ENCODE measurements at places on chromosomes 4 and X.

- DNase-seq: no peak
Measured at GRCh38 chr4:187908079-187908561, 87.5 kb upstream of the ZFP42 start.

GRCh38 chr4:159308566-159309340, 205.9 kb downstream of the RAPGEF2 start:
- no peak for DNase-seq

- DNase-seq: no peak
Measured at GRCh38 chr4:183360161-183360919, 38.1 kb upstream of the CLDN24 start.

DNA sequence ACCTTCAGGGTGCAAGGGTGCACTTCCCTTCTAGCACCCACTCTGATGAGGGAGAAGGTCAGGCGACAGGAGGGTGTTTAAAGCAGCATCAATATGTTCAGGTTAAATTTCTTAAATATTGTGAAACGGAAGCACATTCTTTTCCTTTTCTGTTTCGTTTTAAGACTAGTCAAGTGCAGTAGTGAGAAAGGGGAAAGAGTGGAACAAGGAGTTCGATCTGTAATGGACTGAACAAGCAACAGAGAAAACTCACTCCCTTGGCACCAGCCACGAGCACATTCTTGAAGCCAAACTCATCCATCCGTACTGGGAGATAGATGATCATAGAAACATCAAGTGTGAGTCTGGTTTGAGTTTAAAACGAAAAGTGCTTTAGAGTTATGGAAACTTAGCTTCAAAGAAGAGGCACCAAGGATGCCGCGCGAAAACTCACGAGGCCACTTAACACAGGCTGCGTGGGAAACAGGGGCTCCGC, 815 bp downstream of the FAM53A start:
- peak; percentile 19 for DNase-seq

DNA sequence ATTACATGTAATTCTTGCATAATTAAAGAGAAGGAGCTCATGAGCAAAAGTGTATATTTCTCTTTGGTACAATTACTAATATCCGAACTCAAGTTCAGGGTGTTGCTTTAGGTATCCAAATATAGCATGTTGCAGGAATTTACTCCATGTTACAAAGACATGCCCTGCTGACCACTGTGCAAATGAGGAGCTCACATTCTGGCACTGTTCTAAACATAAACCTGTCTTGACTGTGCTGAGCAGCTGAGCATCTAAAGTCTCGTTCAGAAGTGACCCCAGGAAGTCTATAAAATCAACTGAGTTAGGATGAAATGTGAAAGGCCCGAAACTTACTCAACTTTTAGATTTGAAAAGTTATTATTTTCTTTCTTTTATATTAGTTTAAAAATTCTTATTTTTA, 124.3 kb downstream of the STIM2 start:
- DNase-seq: no peak

DNA sequence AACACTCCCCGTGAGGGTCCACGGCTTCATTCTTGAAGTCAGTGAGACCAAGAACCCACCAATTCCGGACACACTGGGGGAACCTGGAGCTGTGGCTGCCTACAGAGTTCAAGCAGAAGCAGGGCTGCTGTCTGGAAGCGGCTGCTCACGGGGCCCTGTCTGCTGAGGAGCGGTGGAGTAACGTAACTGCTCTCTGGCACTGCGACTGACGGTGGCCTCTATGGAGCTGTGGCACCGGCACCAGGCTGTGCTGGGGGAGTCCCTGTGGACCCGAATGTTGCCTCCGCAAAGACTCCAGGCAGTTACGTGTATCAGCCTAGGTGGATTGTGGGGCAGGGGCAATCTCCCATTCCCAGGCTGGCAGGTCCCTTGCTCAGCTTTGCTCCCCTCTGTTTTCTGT, 703.3 kb upstream of the FRG1 start:
- no peak for DNase-seq

GRCh38 chr4:152399246-152399645, 136.6 kb downstream of the FBXW7 start:
- DNase-seq: no peak

DNA sequence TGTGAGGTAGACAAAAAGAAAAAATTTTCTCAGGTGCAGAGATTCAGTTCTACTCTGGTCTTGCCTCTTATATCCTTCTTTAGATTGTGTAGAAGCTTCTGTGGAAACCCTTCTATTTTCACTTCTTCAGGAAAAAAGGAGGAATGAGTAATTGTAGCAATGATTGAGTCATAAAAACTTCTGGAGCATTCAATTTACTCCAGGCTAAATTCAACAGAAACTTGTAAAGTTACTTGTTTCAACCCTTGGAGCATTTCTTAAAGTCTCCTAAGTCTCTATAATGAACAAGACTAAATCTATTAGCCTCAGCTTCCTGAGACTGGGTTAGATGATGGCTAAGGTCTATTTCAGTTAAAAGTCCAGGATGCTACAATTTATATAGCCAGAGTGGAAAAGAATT, 29.9 kb downstream of the BOD1L1 start:
- DNase-seq: no peak

- no peak for DNase-seq
Measured at GRCh38 chr4:124997991-124998390, 285.5 kb upstream of the ANKRD50 start.

DNA sequence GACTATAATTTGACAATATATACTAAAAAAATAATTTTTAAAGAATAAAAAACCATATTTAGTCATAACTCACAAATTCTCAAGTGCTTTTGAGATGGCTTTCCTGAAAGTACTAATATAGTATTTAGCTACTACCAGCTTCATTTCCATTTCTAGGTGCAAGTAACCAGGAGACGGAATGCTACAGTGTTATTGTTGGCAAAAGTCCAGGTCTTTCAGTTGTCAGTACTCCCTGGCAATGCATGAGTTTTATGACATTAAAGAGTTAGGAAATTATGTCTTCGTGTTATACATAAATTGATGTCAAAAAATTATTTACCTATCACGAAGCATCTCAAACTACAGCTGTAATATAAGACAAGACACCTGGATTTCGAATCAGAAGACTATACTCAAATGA, 45.0 kb downstream of the TMEM47 start:
- peak; percentile 45 for DNase-seq

- no peak for DNase-seq
Measured at GRCh38 chrX:17104433-17104832, 158.0 kb downstream of the REPS2 start.

DNA sequence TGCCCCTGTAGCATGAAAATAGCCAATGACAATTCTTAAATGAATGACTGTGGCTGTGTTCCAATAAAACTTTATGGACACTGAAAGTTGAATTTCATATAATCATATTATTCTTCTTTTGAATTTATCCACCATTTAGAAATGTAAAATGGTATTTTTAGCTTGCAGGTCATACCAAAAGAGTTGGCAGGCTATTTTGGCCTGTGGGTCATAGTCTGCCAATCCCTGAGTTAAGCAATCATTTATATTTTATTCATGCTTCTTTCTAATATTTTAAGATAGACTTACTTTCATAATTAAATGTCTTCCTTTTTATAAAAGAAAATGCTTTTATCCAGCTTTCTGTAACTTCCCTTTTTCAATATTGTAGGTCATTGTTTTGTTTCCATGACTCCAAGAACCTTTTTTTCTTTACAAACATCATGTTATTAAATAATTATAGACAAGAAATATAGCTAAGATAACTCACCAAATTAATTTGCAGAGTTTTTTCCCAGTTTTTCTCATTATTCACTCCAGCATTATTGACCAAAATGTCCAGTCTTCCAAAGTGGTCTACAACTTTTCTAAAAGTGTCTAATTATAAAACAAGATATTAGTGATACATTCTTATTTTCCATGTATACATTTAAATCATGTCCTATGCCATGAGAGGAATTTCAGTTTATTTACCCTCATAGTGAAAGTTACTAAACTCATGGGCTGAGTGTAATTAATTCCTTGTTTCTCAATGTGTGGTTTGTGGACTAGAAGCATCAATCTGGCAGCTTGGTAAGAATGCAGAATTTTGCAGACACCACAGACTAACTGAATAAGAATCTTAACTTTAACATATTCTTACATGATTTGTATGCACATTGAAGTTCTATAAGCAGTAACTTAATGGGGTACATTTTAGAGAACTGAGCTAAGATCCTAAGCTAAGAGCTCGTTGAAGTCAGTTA, 4.5 kb downstream of the HPGD start:
- DNase-seq: no peak

- no peak for DNase-seq
Measured at GRCh38 chr4:25058796-25059195, 28.1 kb upstream of the LGI2 start.

- DNase-seq: no peak
Measured at GRCh38 chr4:75172551-75172950, 239.6 kb downstream of the PARM1 start.

DNA sequence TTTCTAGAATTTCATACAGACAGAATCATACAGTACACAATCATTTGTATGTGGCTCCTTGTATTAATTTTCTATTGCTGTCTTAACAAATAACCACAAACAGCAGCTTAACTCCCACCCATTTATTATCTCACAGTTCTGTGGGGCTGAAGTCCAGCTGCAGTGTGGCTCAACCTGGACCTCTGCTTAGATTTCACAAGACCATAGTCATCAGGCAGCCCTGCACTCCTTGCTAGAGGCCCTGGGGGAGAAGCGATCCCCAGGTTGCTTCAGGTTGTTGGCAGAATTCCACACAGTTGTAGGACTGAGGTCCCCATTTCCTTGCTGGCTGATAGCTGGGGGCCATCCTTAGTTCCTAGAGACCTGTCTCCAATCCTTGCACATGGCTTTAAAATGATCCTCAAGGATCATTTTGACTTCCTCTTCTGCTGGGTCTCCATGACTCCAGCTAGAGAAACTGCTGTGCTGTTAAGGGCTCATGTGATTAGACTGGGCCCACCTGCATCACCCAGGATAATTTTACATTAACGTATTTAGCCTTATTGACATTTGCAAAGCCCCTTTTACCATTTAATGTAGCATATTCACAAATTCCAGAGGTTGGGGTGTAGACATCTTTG, 60.9 kb upstream of the SMAD1 start:
- no peak for DNase-seq

DNA sequence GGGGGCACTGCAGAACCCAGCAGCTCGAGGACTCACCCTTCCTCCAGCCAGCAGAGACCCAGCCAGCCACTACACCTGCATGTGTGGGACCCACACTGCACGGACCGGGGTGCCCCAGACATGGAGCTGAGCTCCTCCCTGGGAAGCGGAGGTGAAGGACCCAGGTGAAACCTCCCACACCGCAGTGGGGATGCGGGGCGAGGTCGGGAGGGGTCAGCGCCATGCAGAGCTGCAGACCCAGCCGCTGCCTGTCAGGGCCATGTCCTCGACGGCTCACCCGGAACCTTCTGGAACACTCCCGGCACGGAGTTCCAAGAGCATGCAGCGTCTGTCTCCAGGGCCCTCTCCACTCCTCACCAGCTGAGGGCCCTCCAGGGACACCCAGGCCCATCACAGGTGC, 42.6 kb downstream of the GAK start:
- no peak for DNase-seq

DNA sequence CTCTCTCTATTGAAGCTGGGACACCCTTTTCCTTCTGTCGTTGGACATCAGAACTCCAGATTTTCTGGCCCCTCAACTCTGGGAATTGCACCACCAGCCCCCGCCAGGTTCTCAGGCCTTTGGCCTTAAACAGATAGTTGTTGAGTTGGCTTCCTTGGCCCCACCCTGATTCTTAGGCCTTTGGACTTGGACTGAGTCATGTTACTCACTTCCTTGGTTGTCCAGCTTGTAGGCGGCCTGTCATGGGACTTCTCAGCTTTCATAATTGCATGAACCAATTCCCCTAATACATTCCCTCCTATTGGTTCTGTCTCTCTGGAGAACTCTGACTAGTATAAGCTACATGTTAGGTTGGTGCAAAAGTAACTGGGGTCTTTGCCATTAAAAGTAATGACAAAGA, 195.7 kb downstream of the GPAT3 start:
- DNase-seq: no peak

DNA sequence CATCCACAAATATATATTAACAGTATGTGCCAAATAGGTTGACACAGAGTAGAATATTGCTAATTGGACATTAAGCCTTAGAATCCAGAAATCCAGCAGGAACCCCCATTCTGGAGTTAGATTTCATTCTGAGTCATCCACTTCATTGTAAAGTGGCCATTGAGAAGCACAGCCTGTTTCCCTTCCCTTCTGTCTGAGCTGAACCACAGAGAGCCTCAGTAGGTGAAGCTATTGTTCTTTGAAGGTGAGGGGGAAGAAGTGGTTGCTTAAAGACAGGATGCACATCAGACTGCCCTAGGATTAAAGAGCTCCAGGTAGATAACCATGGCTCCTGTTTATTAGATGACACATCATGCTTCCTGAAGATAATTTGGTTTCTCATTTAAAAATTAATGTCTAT, 30.6 kb upstream of the MCF2 start:
- peak; percentile 73 for DNase-seq

DNA sequence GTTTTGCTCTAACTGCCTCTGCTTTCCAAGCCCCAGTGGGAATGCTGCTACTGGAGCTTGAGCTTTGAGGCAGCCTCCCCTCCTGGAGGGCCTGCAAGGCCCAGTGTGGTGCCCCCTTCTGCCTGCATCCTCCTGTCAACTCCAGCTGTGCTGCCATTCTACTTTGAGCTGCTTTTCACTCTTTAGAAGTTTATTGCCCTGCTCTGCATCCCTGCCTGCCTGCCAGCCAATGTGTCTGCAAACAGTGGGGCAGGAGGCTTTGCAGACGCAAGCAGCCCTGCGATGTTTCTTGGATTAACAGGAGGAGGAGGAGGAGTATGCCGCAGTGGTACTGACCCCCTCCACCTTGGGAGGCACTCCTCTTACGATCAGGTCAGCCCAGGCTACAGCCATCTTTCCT, 16.4 kb downstream of the TMEM31 start:
- DNase-seq: no peak

- no peak for DNase-seq
Measured at GRCh38 chr4:1331591-1332353, 15.2 kb upstream of the UVSSA start.

DNA sequence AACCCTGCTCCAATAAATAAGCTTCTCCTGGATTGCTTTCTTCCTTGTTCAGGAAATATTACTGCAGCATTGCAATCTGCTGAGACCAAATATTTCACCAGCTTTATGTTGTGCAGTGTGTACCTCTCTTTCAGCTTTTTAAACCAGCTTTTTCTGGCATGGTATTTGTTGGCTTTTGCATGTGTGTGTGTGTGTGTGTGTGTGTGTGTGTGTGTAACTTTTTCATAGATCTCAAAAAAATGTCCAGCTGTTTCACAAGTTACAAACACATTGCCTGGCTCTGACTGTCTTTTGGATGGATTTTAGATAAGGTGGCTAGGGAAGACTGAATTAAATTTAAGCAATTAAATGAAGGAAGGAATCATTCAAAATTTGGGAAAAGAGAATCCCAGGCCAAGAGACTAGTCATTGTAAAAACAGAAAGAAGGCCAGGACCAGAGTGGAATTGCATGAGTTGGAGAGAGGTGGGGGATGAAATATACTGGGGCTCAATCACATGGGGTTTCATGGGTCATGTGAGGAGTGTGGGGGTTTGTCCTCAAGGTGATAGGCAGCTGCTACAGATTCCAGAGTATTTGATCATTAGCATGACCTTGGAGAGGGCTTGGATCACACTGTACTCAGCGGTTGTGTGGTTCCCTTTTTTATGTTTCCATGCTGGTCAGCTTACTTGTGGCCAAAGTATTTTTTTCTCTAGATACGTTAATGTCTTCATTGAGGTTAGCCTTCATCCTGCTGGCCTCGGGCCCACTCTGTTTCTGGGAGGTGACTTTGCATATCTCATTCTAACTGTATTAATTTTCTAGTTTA, 357.7 kb upstream of the BOD1L1 start:
- DNase-seq: no peak
